ENCODE measurements at places on chromosomes 5 and 9.
A peak's percentile ranks its signal among the peaks of the same experiment; 100 is the strongest.

GRCh38 chr9:133637451-133638055 lies 1.4 kb downstream of the DBH start:
- DNase-seq: no peak

GRCh38 chr9:121348221-121348620 lies 21.8 kb downstream of the STOM start:
- no peak for DNase-seq

- DNase-seq: no peak
Measured at GRCh38 chr5:45017568-45017967, 208.8 kb downstream of the MRPS30 start.

DNA sequence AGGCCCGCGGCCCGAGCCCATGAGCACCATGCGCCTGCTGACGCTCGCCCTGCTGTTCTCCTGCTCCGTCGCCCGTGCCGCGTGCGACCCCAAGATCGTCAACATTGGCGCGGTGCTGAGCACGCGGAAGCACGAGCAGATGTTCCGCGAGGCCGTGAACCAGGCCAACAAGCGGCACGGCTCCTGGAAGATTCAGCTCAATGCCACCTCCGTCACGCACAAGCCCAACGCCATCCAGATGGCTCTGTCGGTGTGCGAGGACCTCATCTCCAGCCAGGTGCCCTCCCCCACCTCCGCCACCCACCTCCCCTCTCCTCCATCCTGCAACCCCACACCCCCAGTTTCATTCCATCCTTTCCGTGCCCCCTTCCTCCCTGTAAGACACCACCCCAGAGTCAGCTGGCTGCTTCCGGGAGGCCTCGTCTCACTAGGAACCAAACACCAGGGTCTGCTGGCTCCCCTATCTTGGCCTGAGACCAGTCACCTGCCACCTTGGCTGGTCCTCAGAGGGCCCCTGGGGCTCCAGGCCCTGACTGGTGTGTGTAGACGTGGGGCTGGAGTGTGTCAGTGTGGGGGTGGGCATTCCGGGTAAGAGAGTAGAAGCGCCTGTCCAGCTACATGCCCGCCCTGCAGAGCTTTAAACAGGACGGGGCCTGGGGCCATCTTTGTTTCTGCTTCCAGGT lies 655 bp downstream of the GRIN1 start:
- no peak for DNase-seq

DNA sequence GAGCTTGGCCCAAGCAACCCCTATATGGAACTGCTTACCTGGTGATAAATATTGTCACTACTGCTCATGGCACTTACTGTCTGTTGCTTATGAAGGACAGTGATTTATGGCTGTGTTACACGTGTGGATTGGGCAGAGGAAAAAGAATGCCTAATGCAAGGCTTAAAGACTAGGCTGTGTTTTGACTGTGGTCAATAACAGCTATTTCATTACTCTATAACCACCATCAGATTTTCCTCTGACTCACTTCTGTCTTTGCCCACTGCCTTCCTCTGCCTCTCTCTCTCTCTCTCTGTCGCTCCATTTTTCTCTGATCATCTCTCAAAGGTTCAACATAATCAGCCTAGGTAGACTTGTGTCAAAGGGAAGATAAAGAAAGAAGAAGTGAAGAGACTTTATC lies 96.2 kb downstream of the TLR4 start:
- no peak for DNase-seq

GRCh38 chr5:180670586-180671359 lies 21.4 kb upstream of the FLT4 start:
- DNase-seq: no peak

DNA sequence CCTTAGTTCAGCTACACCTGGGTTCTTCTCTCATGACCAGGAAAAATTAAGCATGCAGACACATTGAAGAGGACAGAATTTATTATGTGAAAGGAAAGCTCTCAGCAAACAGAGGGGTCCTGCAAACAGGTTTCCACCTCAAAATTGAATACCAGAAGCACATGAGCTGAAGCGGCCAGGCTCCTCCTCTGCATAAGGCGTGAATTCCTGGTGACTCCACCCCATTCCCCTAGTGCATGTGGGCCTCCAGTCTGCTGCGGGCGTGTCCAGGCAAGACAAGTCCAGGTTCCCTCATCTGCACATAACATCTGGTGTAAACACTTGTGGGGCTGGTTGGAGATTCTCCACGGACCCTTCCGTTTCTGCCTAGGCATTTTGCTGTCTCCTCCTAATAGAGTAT lies 1156.4 kb downstream of the FOXD4L5 start:
- DNase-seq: no peak

DNA sequence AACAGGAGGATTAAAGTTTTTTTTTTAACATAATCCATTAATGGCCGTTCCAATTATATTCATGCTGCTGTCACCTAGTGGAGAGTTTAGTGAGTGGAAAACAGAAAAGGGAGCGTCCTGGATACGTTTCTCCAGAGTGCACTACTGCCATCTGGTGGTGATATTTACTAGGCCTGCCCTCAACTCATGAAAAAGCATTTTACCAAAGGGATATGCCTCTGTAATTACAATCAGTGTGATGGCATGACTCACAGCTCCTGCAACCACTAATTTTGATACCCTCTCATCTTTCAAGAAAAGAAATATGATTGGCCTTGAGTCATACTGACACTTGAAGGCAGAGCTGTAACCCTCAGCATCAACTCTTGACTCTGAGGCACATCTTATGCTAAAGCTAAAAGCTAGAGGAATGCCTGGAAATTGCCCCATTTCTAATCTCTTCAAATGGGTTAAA lies 20.1 kb downstream of the MINAR2 start:
- peak; percentile 94 for DNase-seq

GRCh38 chr5:61746831-61747575 lies 414.9 kb downstream of the ZSWIM6 start:
- no peak for DNase-seq

DNA sequence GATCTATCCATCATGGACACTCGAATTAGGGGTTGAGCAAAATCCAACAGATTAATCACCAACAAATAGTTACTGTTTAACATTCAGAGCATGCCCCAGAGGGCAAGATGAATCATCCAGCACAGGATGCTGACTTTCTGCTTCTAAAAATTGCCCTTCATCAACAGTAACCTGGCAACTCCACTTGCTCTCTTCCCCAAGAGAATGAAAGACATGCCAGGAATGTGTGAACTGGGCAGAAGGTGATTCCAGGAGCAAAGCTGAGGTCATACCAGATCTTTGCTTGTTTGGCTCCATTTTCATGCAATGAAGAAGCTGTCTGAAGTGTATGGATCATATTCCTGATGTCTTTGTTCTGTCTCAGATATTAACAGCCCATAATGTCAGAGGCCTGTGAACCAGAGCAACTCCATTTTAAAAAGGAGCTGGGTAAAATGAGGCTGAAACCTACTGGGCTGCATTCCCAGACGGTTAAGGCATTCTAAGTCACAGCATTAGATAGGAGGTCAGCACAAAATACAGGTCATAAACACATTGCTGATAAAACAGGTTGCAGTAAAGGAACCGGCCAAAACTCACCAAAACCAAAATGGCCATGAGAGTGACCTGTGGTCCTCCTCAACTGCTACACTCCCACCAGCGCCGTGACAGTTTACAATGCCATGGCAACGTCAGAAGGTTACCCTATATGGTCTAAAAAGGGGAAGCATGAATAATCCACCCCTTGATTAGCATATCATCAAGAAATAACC lies 2.5 kb upstream of the ZNF367 start:
- DNase-seq: peak; percentile 43

GRCh38 chr9:14097215-14097614 lies 216.7 kb downstream of the NFIB start:
- peak; percentile 71 for DNase-seq

GRCh38 chr5:10676224-10676623 lies 84.8 kb downstream of the DAP start:
- no peak for DNase-seq

DNA sequence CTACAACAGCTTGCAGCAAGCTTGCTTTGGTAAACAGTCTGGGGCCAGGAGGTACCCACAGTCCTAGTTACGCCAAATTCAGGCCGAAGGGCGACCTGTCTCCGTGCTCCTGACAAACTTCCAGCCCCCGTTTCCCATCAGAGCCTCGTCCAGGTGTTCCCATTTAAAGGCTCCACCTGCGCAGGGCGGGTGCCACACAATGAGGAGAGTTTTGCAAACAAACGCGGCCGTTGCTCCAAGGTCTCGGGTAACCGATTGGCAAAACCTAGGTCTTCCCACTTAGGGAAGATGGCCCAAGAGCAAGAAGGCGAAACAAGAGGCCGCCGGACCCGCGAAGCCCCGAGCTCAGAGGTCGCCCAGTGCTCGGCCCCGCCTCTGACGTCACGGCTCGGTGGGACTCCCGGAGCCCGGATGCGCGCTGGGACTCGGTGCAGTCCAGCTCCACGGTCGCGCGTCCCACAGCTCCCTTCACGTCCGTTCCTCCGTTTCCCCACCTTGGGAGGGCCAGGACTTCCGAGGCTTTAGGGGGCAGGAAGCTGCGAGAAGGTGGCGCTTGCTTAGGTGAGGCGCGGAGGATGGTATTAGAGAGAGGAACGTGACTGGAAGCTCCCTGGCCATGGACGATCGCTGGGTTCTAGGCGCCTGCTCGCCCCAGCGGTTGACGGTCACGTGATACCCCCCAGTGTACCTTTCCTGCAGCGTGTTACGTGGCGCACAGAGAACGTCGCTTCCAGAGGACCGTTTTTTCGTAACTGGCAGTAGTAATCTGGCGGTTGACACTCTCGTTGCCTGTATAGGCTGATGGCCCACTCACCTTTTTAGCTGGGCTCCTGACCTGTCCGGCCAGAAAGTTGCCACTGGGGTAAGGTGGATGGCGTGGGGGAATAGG lies 41.8 kb upstream of the KDM4C start:
- DNase-seq: no peak

- DNase-seq: peak; percentile 44
Measured at GRCh38 chr5:139709582-139710318, 61.6 kb downstream of the CXXC5 start.

- no peak for DNase-seq
Measured at GRCh38 chr9:24342457-24342856, 203.2 kb downstream of the IZUMO3 start.

DNA sequence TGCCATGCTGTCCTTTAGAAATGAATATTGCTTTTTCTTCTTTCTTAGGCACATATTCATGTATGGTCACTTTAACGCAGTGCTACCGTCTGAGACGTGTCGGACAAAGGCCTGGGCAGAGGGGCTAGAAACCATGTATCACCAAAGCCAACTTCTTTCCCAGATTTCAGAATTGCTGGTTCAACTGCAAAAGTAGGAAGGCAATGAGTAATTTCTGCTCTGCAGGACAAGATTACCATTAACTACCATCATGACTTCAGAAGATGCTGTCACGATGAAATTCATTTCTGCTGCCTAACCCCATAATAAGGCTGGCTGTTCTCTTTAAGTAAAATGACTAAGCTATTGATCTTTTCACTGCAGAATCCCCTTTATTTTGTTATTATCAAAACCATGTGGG lies 306.7 kb downstream of the PDE4D start:
- DNase-seq: peak; percentile 34

DNA sequence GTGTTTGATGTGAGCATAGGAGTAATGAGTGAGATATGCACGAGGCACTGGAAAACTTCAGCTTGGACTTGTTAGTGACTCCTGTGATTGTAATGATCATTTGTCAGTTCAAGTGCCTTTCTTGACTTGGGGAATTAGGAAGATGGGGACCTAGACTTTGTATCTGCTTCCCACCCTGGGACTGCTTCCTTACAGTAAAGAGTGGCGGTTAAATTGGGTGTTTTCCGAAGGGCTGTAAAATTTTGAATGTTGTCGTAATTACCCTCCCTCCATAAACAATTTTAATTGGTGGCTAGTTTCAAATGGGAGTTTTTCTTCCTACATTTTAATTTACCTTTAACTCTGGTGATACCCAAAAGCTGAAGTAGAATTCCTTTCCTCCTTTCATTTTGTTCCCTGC lies 23.5 kb upstream of the FAM120AOS start:
- DNase-seq: no peak

GRCh38 chr5:1736065-1736464 lies 63.6 kb downstream of the MRPL36 start:
- DNase-seq: no peak

DNA sequence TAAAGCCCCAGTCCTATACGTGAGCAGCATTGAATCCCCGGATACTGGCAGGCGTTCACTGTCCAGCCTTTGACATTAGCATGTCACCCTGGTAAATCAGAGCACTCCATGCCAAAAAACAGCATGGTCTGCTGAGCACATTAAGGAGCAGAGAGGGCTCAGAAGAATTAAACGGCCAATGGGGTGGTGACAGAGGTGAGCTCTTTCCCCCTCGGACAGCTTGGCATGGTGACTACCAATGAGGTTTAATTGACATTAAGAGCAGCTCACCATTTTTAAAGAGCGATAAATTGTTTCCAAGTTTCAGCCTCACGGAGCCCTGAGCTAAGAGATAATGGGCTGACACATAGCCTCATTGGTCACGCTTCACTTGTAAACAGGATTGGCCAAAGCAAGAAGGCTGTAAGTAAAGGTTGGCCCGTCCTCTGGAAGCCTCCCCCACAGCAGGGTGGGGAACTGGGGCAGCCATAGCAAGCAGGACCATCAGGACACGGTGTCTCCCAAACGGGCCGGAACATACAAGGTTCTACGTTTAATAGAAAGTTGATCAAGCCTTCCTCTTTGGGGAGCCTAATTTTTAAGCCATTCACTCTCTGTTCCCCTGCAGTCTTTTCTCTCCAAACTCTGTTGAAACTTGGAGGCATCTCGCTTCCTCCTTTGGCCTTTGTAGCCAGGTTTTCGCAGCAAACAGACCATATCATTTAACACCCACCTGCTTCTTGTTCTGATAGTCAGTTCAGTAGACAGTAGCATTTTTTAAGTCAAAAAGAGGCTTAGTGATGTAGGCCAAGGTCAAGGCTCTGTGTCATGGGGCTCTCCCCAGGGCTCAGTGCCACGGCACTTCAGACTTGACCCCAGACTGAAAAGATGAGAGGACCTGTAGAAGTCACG lies 25.9 kb downstream of the QRFP start:
- no peak for DNase-seq

GRCh38 chr5:143473481-143473880 lies 70.0 kb upstream of the NR3C1 start:
- no peak for DNase-seq

- DNase-seq: no peak
Measured at GRCh38 chr5:180114304-180115003, 42.9 kb upstream of the RNF130 start.

DNA sequence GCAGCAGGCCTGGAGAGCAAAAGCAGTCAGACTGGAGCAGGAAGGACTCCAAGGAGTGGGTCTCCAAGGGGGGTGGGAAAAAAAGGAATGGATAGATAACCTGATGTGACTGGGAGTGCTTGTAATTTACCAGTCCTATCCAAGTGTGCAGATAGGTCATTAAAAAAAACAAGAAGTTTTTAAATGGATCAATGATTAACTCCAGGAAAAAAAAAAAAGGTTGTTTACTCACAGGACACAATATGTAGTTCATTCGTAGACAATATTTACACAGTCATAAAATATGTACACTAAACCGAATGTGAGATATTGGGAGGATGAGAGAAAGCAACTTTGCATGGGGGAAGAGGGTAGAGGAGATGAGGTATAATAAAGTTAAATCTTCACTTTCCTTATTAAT lies 20.4 kb downstream of the ZBTB5 start:
- DNase-seq: no peak

Data from skin of body (tissue), 3 donors.